ENCODE measurements at places on chromosomes 2 and 18. TPM values are rescaled to one million over a fixed set of nuclear protein-coding genes. Genes with fewer than 3 reads are reported as not detected.

DNA sequence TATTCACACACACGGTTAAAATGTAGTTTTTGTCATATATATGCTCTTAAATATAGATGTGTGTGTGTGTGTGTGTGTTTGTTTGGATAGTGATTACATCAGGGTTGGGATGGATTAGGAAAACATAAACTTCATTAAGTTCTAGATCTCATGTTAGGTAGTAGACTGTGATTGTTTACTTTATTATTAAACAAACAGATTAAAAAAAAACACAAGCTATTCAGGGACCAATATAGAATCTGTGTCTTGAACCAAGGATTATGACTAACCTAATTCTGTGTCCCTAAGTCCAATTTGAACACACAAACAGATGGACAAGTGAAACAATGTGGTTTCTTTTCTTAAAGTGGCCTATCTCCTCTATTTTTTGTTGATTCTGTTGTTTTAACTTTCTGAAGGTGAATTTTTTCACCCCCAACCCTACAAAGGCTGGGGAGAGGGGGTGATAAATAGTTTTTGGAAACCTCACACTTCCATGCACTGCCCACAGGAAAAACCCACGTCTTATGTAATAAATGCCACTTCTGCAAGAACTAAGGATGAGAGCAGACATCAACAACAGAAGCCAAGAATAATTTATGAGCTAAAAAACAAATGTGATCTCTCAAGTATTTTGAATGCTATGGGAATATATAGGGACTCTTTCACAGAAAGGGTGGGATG is 40.7 kb downstream of the IL1R2 start:
- no peak for DNase-seq

GRCh38 chr2:145569108-145569507 is 1049.2 kb upstream of the ZEB2 start:
- no peak for DNase-seq

- DNase-seq, result no peak
Observed at GRCh38 chr2:17057109-17058017, 391.7 kb upstream of the CYRIA start.

DNA sequence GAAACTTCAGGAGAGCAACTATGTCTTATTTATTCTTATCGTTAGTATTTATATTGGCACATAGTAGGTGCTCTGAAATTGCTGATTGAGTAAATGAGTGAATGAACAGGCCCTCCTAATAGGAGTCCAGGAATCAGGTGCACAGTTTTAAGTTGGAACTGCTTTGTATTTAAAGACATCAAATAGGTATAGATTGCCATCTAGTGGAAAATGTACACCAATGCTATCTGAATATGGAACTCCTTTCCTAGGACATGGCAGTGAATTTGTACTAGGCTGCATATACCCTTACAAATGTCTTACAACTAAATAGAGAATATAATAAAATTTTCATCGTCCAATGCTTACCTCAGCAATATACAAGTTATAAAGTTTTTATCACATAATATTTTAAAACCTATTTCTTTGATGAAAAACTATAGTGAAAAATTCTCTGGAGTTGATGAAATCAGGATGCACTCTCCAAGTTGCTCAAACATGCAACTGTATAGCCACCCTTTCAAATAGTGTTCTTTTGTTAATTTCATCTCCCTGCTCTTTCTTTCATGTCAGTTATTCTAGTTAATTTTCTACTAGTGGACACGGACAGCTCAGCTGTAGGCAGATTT is 318.9 kb upstream of the SYT4 start:
- no peak for DNase-seq

- no peak for DNase-seq
Observed at GRCh38 chr2:72963423-72964145, 46.3 kb downstream of the EMX1 start.

DNA sequence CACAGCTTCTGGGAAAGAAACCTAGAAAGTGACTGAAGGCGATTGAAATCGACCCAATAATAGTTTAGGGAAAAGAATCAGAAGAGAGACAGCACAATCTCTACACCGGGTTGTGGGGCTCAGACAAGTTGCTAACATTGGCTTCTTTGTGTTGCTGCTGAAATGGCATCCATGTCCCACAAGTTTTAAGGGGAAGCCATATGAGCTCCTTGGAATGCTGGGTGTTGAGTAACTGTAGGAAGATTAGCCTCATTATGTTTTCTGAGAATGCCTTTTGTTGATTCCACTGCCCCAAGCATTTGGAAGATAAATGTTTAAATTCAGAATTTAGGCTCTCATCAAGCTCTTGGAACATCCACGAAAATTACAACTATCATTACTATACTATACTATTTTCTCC is 73.4 kb upstream of the NEUROD1 start:
- no peak for DNase-seq

DNA sequence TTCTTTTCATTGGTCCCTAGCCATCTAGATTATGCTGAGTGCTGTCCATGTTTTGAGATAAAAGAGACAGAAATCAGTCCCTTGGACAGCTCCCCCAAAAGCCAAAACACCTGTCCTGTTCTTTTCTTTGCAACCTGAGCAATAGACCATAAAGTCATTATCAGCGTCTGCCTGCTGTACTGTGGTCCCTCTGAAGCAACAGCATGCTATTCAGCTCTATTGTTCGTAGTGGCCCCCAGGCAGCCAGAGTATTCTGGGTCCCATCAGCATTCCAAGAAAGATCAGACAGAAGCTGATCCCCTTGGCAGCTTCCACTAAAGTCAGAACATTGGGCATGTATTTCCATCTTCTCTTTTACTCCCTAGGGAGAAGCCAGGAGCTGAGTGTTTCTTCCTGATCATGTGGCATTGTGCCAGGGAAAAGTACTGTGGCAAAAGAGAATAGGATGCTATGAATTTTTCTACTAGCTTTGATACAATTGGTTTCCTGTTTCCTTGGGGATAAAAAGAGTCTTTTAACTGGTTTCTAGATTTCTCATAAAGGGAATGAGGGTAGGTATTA is 33.6 kb upstream of the ZSWIM2 start:
- no peak for DNase-seq

DNA sequence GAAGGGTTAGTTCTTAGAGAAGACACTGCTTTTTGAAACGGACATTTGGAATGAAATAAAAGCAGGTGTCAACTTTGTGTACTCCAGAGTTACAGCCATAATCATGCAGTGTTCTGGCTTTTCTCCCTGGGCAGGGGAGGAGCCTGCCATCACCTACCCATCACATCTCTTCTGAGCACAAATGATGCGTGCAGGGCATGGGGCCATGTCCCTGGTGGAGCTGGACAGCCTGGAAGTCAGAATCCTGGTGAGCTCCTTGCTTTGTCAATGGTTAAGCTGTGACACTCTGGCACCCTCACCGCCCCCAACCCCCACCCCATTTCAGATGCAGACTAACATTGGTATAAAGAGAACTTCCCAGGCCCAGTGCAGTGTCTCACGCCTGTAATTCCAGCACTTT is 53.1 kb downstream of the PDCL3 start:
- no peak for DNase-seq

GRCh38 chr2:241814643-241815476 is 5.9 kb downstream of the NEU4 start:
- no peak for DNase-seq

DNA sequence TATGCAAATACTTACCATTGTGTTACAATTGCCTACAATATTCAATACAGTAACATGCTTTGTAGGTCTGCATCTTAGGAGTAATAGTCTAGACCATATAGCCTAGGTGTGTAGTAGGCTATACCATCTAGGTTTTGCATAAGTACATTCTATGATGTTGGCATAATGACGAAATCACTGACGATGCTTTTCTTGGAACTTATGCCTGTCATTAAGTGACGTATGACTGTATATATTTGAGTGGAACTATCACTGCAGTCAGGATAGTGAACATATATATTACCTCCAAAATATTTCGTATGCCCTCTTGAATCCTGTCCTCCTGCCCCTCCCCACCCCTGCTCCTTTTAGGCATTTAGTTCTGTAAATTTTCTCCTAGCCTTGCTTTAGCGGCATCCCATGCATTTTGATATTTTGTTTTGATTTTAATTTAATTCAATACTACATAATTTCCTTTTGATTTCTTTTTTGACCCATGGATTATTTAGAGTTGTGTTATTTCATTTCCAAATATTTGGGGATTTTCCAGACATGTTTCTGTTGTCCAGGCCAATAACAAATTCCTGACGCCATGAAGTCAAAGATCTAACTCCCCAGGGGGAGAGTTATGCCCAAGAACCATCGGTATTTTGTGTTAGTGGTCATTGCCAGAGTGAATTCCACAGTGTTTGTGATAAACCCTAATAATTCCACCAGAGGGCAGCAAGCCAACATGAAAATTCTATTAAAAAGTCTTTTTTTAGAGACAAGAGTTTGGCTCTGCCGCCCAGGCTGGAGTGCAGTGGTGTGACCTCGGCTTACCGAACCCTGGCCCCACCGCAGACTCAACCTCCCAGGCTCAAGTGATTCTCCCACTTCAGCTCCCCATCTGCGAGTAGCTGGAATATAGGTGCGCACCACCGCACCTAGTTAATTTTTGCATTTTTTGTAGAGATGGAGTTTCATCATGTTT is 24.2 kb upstream of the CASP8 start:
- DNase-seq, result peak; percentile 68

DNA sequence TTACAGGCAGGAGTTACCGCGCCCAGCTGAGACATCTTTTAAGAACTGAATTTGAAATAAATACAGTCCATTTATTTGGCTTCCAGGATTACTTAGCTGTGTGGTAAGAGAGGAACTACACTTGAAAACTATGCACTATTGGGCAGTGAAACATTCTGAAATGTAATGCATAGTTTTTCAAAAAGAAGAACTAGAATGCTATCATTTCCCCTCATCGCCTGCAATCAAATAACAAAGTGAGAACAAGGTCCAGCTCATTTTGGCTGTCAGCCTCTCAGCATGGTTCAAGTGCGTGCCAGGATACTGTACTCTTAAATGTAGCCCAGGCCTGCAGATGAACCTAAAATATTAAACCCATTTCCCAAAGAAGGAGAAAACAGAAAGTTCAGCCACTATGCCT is 76.6 kb upstream of the ARL5A start:
- DNase-seq, result no peak

DNA sequence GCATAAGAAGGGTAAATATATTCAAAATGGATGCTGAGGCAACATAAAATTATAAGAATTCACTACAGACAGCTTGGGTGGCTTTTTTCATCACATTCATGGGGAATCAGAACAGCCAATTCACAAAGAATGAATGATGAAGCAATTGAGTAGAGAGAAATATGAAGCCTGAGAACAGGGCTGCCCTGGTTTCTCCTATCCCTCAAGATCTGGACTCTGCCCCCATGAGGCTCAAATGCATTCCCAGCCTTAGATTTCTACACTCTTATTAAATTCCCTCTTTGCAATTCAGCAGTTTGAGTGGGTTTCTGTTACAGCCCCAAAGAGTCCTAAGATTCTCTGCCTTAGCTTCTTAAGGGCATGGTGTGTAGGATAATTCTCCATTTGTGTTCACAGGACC is 172.5 kb downstream of the MAIP1 start:
- no peak for DNase-seq

GRCh38 chr18:27007880-27008279 is 142.4 kb upstream of the AQP4 start:
- DNase-seq, result no peak

DNA sequence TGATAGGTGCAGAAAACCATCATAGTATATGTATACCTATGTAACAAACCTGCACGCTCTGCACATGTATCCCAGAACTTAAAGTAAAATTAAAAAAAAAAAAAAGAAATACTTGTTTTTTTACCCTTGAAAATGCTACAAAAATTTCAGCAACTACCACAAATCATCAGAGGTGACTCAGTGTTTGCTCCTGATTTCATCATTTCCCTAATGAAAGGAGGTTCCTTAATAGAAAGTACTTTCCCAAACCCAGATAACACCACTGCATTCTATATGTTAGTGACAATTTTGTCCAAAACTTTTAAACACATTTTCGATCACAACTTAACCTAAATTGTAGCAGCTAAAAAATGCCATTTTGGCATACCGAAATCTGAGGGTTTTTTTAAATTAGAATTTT is 163.3 kb downstream of the SLC39A10 start:
- no peak for DNase-seq

GRCh38 chr2:8270699-8271098 is 411.2 kb upstream of the ID2 start:
- DNase-seq, result no peak

DNA sequence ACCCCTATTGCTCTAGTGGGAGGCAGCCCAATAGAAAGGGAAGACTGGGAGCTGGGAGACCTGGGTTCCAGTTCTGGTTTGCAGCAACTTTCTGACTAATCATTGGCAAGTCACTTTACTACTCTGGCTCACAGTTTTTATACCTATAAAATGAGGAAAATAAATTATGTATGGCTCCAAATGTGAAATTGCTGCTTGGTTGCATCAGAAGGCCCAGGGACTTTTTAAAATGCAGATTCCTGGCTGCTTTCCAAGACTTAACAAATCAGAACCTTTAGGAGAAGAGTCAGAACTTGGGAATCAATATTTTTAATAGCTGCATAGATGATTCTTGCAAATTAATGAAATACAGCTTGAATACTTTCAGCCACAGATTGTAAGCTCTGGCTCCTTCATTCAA is 943.9 kb downstream of the EPHA4 start:
- no peak for DNase-seq

DNA sequence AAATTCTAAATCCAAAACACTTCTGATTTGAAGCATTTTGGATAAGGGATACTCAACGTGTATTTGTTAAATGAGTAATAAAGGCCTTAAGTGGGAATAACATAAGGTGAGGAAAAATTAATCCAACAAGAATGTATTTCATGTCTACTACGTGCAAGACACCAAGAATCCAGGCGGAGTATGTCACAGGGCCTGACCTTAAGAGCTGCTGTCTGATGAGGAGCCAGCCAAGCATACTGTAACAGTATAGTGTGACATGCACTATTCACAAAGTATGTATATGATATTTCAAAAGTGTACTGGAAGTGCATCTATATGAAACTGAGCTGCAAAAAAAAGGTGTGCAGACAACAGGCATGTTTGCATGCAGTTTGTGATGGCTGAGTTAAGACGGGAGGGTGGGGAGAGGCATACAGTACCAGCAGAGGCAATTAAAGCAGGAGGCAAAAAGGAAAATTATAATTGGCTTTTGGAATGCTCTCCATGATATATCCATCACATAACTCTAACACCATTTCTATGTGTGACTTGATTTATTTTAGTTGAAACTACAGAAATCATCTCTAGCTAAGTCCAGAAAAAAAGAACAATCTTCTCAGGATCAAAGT is 18.2 kb downstream of the IWS1 start:
- DNase-seq, result no peak

- no peak for DNase-seq
Observed at GRCh38 chr2:210839034-210839433, 282.6 kb downstream of the CPS1 start.

ABCB11 gene
- total RNA-seq, result not detected

TEX44 gene
- not detected for total RNA-seq

CCDC74B gene
- total RNA-seq, result 3.2 TPM

CFAP221 gene
- total RNA-seq, result not detected

UGT1A4 gene
- not detected for total RNA-seq

MEIS1 gene
- total RNA-seq, result not detected

PPP3R1 gene
- total RNA-seq, result 82.4 TPM

C1QL2 gene
- total RNA-seq, result not detected

ATG4B gene
- total RNA-seq, result 71.8 TPM

SAG gene
- not detected for total RNA-seq

All from activated CD4-positive, alpha-beta T cell treated with anti-CD3 and anti-CD28 coated beads for 36 hours (primary cell).